ENCODE measurements at places on chromosomes 12 and 14.

DNA sequence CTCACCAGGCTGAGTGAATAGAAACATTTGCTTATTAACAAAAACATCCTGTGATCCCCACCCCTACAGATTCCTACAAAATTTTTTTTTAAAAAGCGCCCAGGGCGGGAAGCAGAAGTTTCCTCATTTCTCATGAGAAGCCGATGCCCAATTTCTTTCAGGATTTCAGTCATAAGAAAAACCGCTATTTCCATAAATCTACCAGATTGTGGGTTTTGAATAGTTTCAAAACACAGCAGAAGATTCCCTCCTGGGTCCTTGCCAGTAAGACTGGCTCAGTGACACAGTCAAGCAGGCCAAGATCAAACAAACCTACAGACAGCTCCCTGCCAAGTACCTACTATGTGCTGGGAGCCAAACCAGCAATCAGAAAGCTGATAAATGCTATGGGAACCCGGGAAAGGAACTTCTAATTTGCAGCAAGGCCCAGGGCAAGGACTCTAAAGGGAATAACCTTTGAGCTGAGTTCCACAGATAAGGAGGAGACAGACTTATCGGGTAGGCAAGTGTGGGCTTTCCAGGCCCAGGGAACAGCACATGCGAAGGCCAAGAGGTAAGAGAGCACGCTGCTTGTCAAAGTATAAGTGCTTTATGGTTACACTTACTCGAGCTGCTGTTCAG is 68.7 kb downstream of the CCDC88C start:
- no peak for DNase-seq

GRCh38 chr12:19018302-19018970 is 111.1 kb upstream of the PLEKHA5 start:
- DNase-seq = no peak

DNA sequence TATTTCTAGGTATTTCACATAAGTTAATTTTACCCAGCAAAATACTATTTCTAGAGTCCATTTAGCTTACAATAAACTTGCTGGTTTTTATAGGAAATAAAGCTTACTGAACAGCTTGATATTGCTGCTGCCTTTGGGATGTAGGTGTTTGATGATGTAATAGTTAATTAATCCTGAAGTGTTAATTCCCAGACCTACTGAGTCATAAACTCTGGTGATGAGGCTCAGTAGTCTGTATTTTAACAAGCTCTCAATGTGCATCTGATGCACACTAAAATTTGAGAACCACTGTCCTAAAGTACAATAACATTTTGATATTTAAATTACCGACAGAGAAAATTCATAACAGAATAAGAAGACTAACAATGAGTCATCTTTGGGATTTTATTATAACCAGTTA is 168.4 kb downstream of the FUT8 start:
- DNase-seq = no peak

- no peak for DNase-seq
Measured at GRCh38 chr12:77324763-77325468, 259.5 kb upstream of the E2F7 start.

DNA sequence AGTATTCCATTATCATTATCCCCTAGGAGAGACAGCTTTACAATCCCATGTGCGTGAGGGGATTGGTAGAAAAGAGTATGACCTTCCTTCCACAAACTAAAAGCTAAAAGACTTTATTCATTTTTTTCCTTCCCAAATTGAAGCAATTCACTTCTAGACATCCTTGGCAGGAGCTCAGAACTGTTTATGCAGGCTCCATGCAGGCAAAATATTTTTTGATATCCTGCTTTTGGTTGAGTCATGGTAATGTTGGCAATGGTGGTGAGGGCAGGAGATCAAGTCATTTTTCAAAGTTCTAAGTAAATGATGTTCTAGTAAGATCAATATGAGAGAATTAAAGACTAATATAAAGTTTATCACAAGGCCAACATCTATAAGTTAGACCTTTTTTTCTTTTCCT is 1.3 kb upstream of the PLEKHG7 start:
- DNase-seq = no peak

DNA sequence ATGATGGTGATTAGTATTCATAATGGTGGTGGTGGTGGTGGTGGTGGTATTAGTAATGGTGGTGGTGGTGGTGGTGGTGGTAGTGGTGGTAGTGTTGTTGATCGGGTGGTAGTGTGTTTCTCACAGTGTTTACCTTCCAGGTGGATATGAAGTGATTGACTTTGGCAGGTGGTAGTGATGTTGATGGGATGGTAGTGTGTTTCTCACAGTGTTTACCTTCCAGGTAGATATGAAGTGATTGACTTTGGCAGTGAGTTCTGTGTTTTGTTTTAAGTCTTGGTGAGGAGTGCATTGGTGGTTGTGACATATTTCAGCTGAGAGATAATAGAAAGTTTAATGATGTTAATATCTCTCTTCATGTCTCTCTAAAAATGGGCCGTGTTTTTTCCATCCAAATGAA is 189.4 kb downstream of the TMTC2 start:
- no peak for DNase-seq

DNA sequence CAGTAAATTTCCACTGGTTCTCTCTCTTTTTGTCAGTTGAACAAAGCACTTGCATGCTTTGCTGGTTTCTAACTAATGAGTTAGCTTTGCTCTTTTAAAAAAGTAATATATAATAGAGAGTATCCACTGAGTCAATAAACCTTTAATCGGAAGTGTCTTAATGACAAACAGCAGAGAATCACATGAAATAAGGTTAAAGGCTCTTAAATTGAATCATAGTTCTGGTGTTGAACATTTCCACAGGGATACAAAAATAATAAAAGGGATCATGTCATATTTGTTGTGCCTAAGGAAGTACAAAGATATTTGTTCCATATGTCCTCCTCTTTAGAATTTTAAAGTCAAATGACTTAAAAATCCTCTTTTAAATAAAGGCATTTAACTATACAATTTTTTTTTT is 362.6 kb downstream of the LRIG3 start:
- no peak for DNase-seq

DNA sequence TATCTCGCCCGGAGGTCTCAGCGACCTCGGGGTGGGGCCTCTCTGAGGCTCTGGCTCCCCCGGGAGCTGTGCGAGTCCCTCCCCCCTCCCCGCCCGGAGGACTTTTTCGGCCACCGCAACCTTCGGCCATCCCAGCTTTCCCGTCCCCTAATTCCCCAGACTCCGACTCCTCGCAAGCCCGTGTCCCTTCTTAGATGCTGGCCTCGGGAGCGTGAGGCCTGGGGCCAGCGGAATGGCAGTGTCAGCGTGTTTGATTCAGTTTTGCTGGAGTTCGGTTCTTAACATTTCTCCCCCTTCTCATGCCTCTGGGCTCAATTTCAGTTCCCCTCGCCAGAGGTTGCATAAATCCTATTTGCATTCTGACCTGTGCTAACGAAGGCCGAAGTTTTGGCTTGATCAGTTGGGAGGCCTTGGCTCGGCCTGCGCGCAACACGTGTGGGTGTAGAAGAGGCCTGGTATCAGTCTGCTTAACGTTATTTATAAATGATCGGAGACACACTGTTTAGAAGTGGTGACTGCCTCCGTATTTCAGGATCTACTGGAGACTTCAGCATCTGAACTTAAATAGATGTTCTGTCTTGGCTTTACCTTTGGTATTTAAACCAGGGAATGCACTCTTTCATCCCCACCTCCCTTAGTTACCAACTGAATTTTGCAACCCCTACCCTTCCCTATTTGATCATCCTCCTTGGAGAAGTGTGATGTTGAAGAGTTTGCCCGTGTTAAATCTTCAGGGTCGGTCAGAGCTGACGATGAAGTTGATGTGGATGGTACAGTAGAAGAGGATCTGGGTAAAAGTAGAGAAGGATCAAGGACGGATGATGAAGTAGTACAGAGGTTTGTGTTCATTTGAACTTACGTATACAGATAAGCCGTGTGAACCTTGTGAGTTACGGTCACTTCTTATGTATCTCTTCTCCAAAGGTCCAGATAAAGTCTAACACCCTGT is 851 bp downstream of the HSP90B1 start:
- DNase-seq = peak; percentile 20

- DNase-seq = no peak
Measured at GRCh38 chr12:111304642-111305071, 64.2 kb downstream of the PHETA1 start.

GRCh38 chr12:39846971-39847650 is 227.5 kb upstream of the ABCD2 start:
- DNase-seq = no peak

GRCh38 chr12:12185414-12185813 is 81.4 kb downstream of the LRP6 start:
- no peak for DNase-seq

DNA sequence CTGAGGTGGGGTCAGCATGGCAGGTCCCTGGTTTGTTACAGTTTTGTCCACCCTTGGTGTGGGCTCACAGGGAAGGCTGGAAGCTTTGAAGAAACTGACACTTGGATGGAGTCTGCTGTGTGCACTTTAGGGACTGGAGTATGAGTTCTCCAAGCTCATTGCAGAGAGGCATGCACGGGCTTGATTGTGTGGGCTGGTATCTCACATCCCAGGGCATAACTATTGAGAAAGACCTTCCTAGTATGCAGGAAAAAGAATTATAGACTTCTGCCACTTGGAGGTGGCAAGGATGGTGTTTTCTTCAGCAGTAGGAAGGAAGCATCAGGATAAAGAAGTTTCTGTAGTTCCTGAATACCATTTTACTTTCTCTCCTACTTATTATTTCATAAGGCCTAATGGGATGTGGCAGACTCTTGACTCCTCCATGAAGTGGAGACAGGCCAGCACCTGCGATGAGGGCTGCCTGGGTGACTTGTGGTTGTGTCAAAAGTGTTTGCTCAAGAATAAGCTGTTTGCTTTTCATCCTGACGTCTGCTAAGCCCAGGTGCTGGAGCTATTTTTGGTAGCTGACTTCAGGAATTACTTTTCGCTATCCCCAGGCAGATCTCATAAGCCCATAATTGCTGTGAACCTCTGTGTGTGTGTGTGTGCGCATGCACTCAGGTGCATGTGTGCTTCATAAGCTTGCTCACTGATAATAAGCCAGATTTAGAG is 125.8 kb downstream of the KTN1 start:
- DNase-seq = no peak

GRCh38 chr14:50051106-50051505 is 65.3 kb downstream of the VCPKMT start:
- no peak for DNase-seq

DNA sequence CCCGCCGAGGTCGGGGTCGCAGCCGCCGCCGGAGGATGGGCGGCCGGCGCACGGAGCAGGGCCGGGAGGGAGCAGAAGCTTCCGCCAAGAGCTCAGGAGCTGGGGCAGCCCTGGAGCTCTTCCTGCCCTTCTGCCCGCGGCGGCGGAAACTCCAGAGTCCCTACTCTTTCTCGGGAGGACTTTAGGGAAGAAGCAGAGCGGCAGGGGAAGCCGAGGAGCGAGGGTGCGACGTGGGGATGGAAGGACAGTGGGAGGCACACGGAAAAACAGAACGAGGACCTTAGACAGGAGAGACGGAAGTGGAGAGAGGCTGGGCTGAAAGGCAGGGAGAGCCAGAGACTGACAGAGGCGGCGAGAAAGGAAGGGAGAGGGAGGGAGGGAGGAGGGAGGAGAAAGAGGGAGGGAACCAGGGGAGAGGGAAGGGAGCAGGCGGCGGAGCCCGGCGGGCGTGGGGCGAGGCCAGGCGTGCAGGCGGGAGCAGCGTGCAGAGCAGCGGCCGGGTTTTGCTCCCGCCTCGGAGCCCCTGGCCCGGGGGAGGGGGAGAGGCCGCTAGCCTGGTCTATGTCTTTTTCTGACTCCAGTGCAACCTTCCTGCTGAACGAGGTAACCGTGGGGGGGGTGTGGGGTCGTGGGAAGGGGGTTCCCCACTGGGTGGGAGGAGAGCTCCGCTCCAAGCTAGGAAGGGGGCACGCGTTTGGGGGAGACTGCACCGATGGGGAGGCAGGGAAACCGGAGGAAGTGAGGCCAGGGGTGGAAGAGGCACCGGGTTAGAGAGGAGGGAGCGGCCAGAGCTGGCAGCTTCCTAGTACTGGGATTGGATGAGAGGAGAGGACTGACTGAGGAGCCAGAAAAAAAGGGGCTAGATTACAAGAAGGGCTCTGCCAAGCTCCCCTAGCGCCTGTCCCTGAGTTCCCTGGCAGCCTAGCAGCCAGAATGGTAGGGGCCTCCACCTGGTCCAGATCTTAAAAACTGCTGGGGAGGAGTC is 2.9 kb upstream of the CACNB3 start:
- no peak for DNase-seq

DNA sequence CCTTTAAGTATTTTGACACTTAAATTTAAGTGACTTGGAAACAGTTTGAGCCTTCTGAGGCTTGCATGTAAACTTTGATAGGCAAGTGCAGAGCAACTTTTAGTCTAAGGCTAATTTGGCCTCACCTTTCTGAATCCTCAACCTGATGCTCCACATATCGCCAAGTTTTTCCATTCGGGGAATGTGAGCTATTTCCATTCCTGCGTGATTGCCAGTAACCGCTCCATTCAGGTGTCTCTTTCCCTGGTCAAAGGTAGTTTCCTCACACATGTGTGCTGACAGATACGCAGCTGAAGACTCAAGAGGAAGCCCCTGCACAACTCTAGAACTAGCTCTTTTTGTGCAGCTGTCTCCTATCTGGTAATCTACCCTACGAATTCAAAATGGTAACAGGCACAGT is 25.4 kb upstream of the FUT8 start:
- no peak for DNase-seq

GRCh38 chr12:19485240-19485639 is 45.9 kb downstream of the AEBP2 start:
- DNase-seq = no peak

- DNase-seq = no peak
Measured at GRCh38 chr14:104940526-104941150, 16.0 kb downstream of the PLD4 start.

- no peak for DNase-seq
Measured at GRCh38 chr14:77195766-77196165, 14.2 kb downstream of the TMEM63C start.

DNA sequence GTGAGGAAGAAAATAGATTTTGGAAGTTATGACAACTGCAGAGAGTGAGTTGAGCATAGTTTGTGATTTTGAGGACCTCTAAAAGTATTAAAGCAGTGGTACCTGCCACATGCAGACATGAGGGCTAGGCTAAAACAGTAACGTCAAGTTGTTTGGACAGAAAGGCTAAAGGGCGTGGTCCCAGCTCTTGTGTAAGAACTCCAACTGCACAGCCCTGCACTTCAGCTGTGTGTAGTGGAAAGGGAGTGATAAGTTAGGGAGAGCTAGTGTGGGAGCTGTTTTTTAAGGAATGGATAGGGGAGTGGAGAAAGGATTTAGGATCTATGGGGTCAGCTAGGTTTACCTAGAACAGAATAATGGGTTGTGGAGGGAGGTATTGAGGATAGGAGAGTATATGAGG is 39.5 kb downstream of the TESPA1 start:
- no peak for DNase-seq
